ENCODE measurements at places on chromosomes 16 and 17. TPM values are rescaled to one million over a fixed set of nuclear protein-coding genes. Genes with fewer than 3 reads are reported as not detected.

Gene NPIPA8
- not detected for total RNA-seq

Gene CHST5
- total RNA-seq = not detected

Gene MT1E
- total RNA-seq = 103 TPM

Gene PMFBP1
- total RNA-seq = not detected

Gene P2RX1
- total RNA-seq = not detected

Gene MAPT
- total RNA-seq = under 0.01 TPM

Gene SCNN1B
- total RNA-seq = 24.2 TPM

Gene ALOX12
- total RNA-seq = not detected

Gene KAT7
- total RNA-seq = 133 TPM

Gene TBX21
- not detected for total RNA-seq

Gene GINS3
- 7.8 TPM for total RNA-seq

Gene HSD11B2
- 0.23 TPM for total RNA-seq

GRCh38 chr17:53353919-53354351 lies 468.8 kb upstream of the KIF2B start:
- DNase-seq = no peak

DNA sequence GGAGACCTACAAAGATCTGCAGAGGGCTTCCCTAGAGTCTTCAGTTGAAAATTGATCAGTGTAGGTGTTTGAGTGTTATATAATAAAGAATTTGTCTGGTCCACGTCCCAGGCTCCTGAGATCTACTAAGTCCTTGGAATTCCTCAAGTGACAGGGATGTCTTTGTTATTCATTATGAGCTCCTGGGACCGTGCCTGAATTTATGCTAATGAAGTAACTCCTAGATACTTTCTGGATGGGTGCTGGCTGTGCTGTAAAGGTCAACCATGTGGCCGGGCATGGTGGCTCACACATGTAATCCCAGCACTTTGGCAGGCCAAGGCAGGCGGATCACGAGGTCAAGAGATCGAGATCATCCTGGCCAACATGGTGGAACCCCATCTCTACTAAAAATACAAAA lies 43.7 kb downstream of the CDC27 start:
- no peak for DNase-seq

DNA sequence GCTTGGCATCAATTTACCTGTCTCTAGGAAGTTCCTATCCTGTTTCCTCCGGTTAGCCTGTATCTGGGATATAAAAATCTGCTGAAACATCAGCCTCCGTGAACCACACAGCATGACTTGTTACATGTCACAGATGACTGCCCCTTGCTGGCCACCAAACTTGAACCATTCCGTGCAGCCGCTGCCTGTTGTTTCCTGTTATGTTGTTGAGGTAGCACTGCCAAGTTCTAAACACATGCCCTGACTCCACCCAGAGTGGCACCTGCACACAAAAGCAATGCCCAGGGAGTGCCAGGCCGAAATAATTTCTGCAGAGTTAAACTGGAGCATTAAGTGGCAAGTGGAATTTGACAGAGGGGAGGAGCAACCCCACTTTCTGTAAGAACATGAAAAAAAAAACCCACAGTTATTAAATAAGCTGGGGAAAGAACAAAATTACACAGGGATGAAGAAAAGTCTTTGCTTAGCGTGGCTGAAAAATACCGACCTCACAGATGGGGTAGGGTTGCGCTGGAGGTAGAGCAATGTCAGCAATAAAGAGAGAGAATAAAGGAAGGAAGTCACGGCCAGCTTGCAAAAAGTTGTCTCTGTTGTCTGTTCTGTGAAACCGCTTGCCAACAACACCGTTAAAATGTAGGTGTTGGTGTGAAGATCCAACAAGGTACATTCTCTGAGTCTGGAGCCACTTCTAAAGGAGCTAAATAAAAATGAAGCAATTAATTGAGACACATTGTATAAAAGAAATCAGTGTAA lies 174.6 kb upstream of the CDH13 start:
- DNase-seq = no peak

DNA sequence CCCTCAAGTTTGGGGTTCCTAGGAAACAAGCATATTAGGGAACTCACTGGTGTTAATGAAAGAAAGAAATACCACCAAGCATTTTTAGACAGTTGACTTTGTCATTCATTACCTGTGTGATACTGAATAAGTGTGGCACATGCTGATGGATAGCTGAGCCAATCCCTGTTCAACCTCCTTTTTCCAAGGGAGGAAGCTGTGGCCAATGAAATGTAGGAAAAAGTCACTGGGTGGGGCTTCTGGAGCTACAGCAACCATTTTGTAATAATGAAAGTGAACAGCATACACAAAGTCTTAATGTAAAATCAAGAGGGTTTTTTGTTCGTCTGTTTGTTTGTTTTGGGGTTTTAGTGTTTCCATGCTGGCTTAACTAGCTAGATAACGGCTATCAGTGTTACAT lies 254.3 kb upstream of the SALL1 start:
- no peak for DNase-seq

DNA sequence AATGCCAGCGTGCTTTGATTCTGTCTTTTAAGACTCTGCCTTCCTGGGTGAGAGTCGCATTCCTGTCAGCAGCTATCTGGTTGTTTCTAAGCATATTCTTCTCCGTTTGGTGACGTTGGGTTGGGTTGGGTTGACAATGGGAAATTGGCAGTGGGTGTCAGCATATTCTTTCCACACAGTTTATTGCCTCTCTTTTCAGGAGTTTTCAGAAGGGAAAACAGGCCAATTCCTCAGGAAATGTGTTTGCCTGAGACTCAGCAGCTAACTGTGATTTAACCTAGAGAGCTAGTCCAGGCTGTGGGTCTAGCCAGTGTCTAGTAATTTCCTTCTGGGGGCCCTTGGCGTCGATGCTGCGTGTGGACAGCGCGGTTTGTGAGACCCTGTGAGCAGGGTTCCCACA lies 21.2 kb downstream of the EPN2 start:
- DNase-seq = peak; percentile 55

- DNase-seq = no peak
These were observed 38.9 kb upstream of the METTL9 start for GRCh38 chr16:21560462-21560861.

- no peak for DNase-seq
These were observed 17.8 kb downstream of the CLUH start for GRCh38 chr17:2693561-2694380.

- peak; percentile 93 for DNase-seq
These were observed 16.3 kb upstream of the AURKB start for GRCh38 chr17:8226536-8227237.

DNA sequence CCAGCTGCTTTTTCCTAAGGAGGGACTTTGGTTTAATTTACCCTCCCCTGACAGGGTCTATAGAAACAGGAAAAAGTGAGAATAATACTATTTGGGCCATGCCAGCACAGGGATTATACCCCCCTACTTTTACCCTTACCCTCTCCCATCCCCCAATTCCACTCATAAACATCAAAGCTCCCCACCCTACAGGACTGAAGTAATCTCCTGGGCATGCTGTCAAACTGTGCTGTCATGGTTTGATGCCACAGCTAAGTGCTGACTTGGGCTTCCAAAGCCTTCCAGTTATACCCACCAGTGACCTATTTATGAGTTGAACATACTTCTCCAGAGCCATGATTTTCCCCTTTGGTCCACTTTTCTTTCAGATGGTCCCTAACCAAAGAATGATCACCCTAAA lies 12.8 kb downstream of the PHF12 start:
- DNase-seq = no peak

- no peak for DNase-seq
These were observed 9.7 kb upstream of the CLEC18A start for GRCh38 chr16:69941251-69942098.

DNA sequence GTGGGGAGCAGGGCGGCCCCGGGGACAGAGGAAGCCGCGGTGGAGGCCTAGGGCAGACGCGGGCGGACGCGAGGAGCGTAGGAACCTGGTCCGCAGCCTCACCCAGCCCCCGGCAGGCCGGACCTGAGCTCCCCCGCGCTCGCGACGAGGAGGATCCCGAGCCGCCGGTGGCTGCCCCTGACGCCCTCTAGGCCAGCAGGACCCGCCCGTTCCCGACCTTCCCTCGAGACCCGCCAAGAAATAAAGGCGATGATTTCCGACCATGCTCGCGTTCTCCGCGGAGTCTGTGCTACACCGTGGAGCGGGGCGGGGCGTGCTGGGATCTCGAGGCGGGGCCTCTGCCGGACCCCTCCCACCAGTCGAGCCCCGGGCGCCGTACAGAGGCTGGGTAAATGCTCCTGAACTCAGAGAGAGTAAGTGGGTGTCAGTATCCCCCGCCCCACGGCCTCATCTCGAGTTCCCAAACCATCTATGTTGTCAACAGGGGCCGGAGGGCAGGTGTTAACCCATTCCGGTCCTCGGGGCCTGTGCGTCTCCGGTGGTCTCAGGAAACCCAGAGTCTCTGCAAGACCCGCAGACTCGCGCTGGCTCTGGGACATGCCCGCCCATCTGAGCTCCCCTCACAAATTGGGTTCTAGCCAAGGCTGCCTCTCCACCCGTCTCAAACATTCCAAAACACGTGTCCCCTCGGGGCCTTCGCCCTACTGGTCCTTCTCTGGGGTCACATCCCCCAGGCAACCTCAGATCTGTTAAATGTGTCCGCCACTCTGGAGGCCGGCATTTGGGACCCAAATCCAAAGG lies 13.7 kb downstream of the SYCE1L start:
- peak; percentile 69 for DNase-seq

DNA sequence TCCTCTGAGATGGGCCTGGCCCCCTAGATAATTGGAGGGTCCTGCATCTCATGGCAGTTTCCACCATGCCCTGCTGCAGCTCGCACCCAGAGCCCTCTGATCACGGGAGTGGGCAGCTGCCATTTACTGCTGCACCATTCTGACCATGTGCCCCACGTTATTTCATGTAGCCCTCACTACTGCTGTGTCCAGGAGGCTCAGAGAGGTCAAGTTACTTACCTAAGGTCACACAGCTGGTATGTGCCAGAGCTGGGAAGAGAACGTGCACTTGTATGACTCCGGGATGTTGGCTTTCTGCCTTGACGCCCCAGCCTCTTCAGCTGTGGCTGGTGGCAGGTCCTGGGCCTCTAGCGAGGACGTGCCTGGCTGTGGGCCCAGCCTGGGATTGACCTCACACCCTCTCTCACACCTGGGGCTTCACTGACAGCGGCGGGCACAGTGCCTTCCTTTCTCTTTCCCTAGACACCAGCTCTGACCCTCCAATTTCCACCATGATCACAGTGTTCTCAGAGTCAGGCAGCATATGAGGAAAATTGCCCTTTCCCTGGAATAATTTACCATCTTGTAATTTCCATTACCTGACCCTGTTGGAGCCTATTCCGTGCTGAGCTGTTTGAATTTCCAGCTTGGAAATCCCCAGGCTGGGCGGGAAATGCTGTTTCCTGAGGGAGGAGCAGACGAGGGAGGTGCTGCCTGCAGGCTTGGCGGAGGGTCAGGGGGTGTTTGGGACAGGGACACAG lies 18.5 kb upstream of the DOC2B start:
- DNase-seq = peak; percentile 87

DNA sequence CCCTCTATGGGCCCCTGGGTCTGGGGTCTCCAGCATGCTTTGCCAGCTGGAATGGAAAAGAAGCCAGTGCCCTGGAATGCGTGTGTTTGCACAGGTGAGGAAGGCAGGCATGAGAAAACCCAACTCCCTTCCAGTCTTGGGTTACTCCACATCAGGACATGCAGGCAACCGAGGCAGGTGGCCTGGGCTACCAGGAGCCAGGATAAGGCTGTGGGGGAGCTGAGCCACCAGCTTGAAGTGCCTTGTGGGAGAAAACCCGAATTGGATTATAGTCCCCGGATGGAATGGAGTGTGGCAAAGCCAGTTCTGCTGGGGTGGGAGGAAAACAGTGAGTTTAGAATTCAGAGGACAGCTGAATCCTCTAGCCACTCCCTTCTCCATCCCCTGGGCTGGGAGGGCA lies 7.2 kb downstream of the SRCIN1 start:
- DNase-seq = peak; percentile 73

GRCh38 chr17:15298176-15298575 lies 33.0 kb upstream of the PMP22 start:
- DNase-seq = peak; percentile 39

DNA sequence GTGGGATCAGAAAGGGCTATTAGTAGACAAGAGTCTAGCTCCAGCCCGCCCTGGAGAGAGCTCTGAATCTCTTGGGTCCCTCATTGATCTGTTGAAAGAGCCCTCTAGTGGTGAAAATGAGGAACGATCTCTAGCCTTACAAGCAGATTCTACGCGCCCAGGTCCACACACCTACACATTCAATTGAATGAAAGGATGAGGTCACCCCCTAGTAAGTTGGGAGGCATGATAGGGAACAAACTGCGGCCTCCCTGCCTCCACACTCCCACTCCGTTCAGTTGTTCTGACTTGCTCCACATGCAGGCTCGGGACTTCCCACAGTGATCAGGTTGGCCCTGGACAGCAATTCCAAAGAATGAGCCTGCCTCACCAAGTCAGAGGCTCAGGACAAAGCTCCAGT lies 2.9 kb upstream of the CACNG3 start:
- DNase-seq = peak; percentile 73

- DNase-seq = no peak
These were observed 5.7 kb downstream of the PRSS53 start for GRCh38 chr16:31083081-31083480.

- DNase-seq = no peak
These were observed 101.2 kb downstream of the WWOX start for GRCh38 chr16:78200623-78201096.

- DNase-seq = peak; percentile 77
These were observed 28.2 kb upstream of the ADGRG1 start for GRCh38 chr16:57600048-57600835.

- no peak for DNase-seq
These were observed 21.7 kb downstream of the CREBBP start for GRCh38 chr16:3858801-3859200.

GRCh38 chr16:66516509-66516807 lies 33.5 kb downstream of the TK2 start:
- DNase-seq = no peak

- no peak for DNase-seq
These were observed 34.6 kb downstream of the SLC38A8 start for GRCh38 chr16:84007965-84008364.

DNA sequence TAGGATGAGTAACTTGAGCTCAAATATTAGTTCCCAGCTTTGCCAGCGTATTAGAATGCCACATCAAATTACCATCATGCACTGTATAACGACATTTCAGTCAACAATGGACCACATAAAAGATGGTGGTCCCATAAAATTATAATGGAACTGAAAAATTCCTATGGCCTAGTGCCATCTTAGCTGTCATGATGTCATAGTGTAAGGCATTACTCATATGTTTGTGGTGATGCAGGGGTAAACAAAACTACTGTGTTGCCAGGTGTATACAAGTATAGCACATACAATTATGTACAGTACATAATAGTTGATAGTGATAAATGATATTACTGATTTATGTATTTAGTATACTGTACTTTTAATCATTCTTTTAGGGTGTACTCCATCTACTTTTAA lies 54.4 kb upstream of the NETO2 start:
- DNase-seq = no peak

Measured in dermis blood vessel endothelial cell (primary cell).